Natural killer cell (primary cell): ENCODE measurements at places on chromosomes 13 and 19.

DNA sequence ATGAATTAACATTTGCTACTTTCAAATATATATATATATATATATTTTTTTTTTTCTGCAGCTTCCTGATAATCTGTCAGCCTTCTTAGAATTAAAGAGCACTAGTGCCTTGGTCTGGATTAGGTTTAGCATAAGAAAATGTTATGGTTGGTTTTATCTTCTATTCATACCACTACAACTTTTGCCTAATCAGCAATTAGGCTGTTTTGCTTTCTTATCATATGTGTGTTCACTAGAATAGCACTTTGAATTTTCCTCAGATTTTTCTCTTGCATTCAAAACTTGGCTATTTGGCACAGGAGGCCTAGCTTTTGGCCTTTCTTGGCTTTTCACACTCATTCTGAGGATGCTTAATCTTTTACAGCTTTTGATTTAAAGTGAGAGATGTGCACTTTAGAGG is 1468.1 kb downstream of the PCDH9 start:
- DNase-seq, result no peak

DNA sequence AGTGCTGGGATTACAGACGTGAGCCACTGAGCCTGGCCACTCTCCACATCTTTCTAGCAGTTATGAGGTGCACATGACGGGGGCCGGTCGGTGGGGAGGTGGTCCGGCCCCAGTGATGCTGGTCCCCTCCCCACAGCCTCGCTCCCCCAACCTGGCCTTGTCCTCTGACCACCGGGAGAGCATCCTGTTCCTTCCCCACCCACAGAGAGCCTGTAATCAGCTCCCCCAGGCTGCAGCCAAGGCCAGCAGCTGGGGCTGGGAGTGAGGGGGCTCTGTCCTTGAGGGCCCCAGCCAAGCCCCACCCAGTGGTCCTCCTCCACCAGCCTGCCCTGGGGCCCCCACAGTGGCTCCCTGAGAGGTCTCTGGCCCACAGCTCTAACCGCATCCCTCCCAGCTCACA is 3.0 kb upstream of the INSL3 start:
- DNase-seq, result no peak

GRCh38 chr19:31253526-31254179 is 95.6 kb downstream of the TSHZ3 start:
- DNase-seq, result no peak

GRCh38 chr13:74280093-74280794 is 146.0 kb upstream of the KLF12 start:
- no peak for DNase-seq

- DNase-seq, result no peak
Observed at GRCh38 chr13:83153848-83154247, 728.4 kb downstream of the SLITRK1 start.

DNA sequence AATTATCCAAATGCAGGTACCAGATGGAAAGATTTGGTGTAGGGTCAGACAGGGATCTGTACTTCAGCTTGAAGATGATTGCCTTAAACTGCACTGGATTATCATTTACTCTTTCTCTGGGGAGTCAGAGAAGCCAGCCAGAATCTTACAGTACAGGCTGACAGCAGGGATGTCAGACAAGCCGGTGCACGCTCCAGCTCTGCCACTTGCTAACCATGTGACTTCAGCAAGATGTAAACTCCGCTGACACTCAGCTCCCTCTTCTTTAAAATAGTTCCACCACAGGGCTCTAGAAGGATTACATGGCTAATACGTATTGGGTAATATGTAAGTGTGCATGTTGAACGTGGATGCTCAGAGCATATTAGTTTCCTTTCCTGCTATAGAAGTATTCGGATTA is 251.4 kb upstream of the MAB21L1 start:
- DNase-seq, result no peak
